Stimulated activated CD4-positive, alpha-beta T cell treated with anti-CD3 and anti-CD28 coated beads, TNF-alpha, amount 100 ng/mL, for 1 hour (primary cell): ENCODE measurements at places on chromosomes 6 and 20.

GRCh38 chr6:137734005-137734874 is 132.8 kb upstream of the TNFAIP3 start:
- no peak for DNase-seq

DNA sequence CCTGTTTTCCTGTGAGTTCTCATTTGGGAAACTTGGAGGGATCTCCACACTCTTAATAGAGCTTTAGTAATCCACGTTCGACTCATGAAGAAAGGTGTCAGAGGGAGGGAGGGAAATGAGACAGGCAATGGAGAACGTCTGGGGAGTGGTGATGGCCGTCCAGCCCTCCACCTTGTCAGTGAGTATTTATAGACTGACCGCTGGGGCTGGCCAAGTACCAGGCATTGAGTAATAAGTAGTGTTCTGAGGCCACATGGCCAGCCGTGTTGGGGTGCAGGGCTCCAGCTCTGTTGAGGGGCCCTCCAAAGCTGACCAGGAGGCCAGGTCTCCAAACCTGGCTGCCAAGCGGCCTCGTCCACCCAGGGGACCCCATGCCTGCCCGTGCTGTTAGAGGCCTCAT is 11.3 kb upstream of the DSN1 start:
- no peak for DNase-seq

DNA sequence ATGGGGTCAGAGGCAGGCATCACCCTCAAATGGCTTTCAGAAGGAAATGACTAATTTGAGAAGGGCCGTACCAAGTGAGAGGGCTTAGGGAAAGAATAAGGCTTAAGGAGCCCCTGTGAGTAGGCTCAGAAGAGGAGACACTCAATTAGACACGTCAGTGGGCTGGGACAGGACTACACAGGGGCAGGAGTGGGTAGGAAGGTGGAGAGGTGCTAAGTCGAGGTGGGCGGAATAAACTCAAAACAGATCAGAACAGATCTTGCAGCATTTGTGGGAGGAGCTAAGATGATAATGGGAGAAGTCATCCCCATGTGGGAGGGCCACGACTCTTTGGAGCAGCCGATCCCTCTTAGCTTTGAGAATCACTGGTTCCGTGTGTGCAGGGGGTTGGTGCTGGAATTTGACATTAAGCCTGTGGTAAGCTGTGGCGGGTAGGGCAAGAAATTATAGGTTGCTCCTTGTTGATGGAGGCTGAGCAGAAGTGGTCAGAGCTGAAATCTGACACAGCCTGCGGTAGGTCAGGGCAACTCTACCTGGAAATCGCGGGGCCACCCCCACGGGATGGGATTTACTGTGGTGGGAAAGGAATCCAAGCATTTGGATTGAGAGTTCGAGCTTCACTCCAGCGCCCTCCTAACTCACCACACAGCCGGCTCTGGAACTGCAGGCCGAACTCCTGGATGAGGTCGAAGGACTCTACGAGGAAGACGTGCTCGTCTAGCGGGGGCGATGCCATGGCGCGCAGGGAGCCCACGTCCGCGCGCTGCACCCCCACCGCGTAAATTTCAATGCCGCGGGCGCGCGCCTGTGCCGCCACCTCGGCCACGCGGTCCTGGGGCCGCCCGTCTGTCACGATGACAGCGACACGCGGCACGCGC is 2.8 kb upstream of the RBPJL start:
- no peak for DNase-seq

GRCh38 chr6:170281331-170282292 is 9.3 kb downstream of the DLL1 start:
- no peak for DNase-seq

GRCh38 chr6:128914051-128914450 is 31.1 kb downstream of the LAMA2 start:
- DNase-seq, result no peak

DNA sequence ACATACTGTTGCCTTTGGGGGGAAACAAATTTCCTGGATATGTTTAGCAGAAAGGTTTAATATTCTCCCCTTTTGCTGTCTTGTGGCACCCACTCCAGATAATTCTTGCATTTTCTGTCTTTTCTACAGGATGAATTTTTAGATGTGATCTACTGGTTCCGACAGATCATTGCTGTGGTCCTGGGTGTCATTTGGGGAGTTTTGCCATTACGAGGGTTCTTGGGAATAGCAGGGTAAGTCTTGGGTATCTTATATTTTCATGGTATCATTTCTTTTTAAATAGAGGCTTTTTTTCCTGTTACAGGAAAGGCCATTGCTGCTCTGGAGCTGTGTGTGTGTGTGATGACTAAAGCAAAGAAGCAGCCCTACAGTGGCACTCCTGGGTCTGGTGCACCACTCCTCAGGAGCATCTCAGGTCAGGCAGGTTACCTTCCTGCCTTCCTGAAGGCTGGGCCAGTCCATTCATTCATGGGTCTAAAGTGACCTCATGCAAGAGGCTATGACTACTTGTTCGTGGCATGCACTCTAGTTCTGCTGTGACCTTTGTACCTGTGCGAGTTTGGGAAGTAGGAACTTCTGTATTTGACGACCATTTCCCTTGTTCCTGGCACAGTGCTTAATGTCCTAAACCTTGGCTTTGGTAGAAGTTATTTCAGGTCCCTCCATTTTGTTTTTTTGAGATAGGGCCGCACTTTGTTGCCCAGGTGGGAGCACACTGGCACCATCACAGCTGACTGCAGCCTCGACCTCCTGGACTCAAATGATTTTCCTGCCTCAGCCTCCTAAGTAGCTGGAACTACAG is 2.2 kb downstream of the RAB5IF start:
- no peak for DNase-seq
